Tracheal epithelial cell (primary cell): ENCODE measurements at places on chromosomes 12 and 14. TPM values are rescaled to one million over a fixed set of nuclear protein-coding genes. Genes with fewer than 3 reads are reported as not detected.

The KERA gene
- not detected in 2 replicates for total RNA-seq

The SOS2 gene
- 21.7 and 22.2 TPM in 2 replicates for total RNA-seq

The TAS2R14 gene
- total RNA-seq, result 0.96 and 1.9 TPM in 2 replicates

The TMTC1 gene
- total RNA-seq, result 8.3 and 16.6 TPM in 2 replicates

The TMTC2 gene
- 7.7 and 8.5 TPM in 2 replicates for total RNA-seq

The TMPRSS12 gene
- total RNA-seq, result not detected in 2 replicates

The KRT6B gene
- 310 and 1,936 TPM in 2 replicates for total RNA-seq
